GM23248 (cell line): ENCODE measurements at places on chromosomes 2 and 18. TPM values are rescaled to one million over a fixed set of nuclear protein-coding genes. Genes with fewer than 3 reads are reported as not detected.

GRCh38 chr2:212667751-212668316 is 129.2 kb upstream of the ERBB4 start:
- no peaks in the 10 kb centered on the region for H3K27me3 ChIP-seq
- H3K4me3 ChIP-seq: no peak overlapping the region
- H3K36me3 ChIP-seq: no peaks in the 10 kb centered on the region
- no peaks in the 10 kb centered on the region for H3K4me1 ChIP-seq
- H3K27ac ChIP-seq: no peak overlapping the region
- no peak for DNase-seq

The ZNF521 gene
- 12.1 and 17.9 TPM in 2 replicates for total RNA-seq

GRCh38 chr18:25005541-25006403 is 346.2 kb downstream of the ZNF521 start:
- no peaks in the 10 kb centered on the region for H3K36me3 ChIP-seq
- H3K27me3 ChIP-seq: no peaks in the 10 kb centered on the region
- DNase-seq: peak; percentile 41
- H3K27ac ChIP-seq: 0 out of 2 replicates have a peak overlapping the region, but pooled peaks have one; percentile 2
- H3K4me1 ChIP-seq: 0 out of 2 replicates have a peak, but pooled peaks cover 7% of the 10 kb centered on the region

The ATL2 gene
- total RNA-seq: 29.3 and 38.3 TPM in 2 replicates

DNA sequence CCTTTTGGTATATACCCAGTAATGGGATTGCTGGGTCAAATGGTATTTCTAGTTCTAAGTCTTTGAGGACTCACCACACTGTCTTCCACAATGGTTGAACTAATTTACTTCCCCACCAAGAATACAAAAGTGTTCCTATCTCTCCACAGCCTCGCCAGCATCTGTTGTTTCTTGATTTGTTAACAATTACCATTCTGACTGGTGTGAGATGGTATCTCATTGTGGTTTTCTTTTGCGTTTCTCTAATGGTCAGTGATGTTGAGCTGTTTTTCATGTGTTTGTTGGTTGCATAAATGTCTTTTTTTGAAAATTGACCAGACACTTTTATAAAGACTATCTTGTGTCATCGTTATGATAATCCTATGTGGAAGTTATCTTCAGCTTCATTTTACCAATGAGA is 16.0 kb upstream of the ATP8B1 start:
- no peak for DNase-seq
- no peak overlapping the region for H3K4me3 ChIP-seq
- no peaks in the 10 kb centered on the region for H3K36me3 ChIP-seq
- H3K27me3 ChIP-seq: no peaks in the 10 kb centered on the region
- H3K4me1 ChIP-seq: peaks cover 14% of the 10 kb centered on the region

DNA sequence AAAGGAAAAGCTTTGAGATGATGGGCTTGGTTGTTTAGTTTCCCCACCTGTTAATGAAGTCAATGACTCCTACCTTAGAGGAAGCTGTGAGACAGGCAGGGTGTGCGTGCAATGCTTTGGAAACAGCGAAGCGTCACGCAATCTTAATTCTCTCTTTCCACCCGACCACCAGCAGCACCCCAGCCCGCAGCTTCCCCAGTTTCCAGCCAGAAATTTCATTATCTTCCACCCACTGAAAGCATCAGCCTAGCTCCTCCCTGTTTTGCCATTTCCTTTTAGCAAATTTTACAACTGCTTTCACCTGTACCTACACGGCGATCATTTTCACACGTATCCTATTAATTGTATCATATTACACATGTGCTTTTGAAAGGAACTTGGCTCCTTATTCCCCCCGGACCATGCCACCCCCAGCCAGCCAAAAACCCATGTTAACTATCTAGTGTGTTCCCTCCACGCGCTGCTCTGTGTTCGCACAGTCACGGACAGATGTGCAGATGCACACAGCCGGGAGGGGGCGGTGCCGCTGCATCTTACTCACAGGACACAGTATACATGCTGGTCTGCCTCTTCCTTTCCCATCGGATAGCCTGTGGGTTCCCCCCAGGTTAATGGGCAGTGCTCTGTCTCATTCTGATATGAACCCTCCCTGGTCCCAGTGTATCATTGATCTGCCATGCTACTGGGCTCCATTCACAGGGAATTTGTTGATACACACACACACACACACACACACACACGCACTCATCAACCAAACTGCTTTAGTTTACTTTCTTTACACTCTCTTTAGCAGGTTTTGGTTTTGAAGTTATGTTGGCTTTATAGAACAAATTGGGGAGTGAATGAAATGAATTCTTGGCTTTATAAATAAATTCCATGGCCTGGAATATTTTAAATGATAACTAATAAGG is 22.4 kb downstream of the CYP27C1 start:
- no peaks in the 10 kb centered on the region for H3K27me3 ChIP-seq
- peaks cover 17% of the 10 kb centered on the region for H3K4me1 ChIP-seq
- no peak overlapping the region for H3K4me3 ChIP-seq
- no peaks in the 10 kb centered on the region for H3K36me3 ChIP-seq

DNA sequence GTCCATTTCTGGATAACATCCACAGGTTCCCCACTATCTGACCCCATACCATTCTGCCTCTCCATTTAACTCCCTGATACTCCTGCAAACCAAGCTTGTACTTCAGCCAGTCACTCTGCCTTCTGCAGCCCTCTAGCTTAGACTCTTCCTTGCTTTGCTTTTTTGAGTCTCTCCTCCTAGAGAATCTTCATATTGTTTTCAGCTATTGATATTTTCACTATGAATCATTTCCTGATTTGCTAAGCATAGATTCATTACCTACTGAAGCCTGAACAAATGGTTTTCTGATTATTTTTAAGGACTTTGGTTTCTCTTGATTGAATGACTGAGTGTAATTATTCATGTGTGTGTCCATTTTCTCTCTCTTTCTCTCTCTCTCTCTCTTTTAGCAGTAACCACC is 2102.3 kb upstream of the CELF4 start:
- H3K36me3 ChIP-seq: no peaks in the 10 kb centered on the region
- DNase-seq: peak; percentile 26
- H3K27me3 ChIP-seq: no peaks in the 10 kb centered on the region
- peaks cover 5% of the 10 kb centered on the region for H3K4me1 ChIP-seq

- H3K27me3 ChIP-seq: no peaks in the 10 kb centered on the region
- peaks cover 9% of the 10 kb centered on the region for H3K4me1 ChIP-seq
- no peak for DNase-seq
- no peaks in the 10 kb centered on the region for H3K36me3 ChIP-seq
- H3K27ac ChIP-seq: no peak overlapping the region
Observed at GRCh38 chr2:161101406-161101805, 58.8 kb upstream of the TANK start.

DNA sequence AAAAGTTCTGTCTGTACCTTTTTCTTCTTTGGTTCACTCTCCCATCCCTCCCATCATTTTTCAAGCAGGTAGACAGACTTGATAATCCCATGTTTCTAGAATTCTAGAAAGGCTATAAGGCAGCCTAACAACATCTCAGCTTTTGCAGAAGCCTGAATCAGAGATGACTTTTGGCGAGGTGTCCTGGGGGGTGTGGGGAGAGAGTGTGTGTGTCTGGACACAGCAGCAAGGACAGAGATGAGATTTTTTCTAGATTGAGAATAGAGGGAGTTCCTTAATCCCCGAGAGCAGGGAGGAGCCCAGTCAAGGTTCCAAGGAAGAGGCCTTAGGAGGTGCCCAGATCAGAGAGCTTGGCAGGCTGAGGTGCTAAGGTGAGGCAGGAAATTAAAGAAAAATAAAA is 22.0 kb upstream of the LAPTM4A start:
- no peaks in the 10 kb centered on the region for H3K27me3 ChIP-seq
- peaks cover 34% of the 10 kb centered on the region for H3K4me1 ChIP-seq
- peak; percentile 46 for DNase-seq
- H3K4me3 ChIP-seq: no peak overlapping the region
- H3K36me3 ChIP-seq: no peaks in the 10 kb centered on the region
- peak overlapping the region; percentile 99; the same call in 1 of the 2 replicates for H3K27ac ChIP-seq

DNA sequence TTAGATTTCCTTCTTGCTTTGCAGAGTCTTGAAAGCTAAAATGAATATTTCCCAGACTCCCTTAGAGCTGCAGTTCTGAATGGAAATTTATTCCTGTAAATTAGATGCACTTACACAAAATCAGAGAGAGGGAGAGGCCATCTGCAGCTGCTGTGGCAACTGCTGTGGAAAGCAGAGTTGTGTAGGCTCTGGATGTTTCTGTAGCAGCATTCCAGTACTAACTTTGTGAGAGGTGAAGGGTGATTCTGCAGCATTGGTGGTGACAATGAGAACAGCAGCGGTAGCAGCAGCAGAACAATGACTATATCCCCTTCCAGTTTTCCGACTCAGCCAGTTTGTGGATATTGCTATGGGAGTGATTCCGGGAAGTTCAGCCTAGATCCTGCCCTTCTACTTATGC is 433.0 kb upstream of the REG3G start:
- H3K27me3 ChIP-seq: no peaks in the 10 kb centered on the region
- no peak overlapping the region for H3K4me3 ChIP-seq
- H3K4me1 ChIP-seq: no peaks in the 10 kb centered on the region
- H3K27ac ChIP-seq: no peak overlapping the region
- DNase-seq: no peak
- no peaks in the 10 kb centered on the region for H3K36me3 ChIP-seq

GRCh38 chr2:163479599-163479998 is 256.2 kb downstream of the FIGN start:
- H3K27ac ChIP-seq: no peak overlapping the region
- H3K4me1 ChIP-seq: no peaks in the 10 kb centered on the region
- H3K27me3 ChIP-seq: 0 out of 2 replicates have a peak, but pooled peaks cover 3% of the 10 kb centered on the region
- no peak overlapping the region for H3K4me3 ChIP-seq
- DNase-seq: no peak
- no peaks in the 10 kb centered on the region for H3K36me3 ChIP-seq

DNA sequence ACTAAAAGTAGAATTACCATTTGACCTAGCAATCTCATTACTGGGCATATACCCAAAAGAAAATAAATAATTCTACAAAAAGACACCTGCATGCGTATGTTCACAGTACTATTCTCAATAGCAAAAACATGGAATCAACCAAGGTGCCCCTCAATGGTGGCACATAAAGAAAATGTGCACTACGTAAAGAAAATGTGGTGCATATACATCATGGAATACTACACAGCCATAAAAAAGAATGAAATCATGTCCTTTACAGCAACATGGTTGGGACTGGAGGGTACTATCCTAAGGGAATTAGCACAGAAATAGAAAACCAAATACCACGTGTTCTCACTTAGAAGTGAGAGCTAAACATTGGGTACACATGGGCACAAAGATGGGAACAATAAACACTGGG is 250.7 kb upstream of the TNP1 start:
- no peaks in the 10 kb centered on the region for H3K27me3 ChIP-seq
- H3K27ac ChIP-seq: no peak overlapping the region
- no peak overlapping the region for H3K4me3 ChIP-seq
- no peak for DNase-seq
- no peaks in the 10 kb centered on the region for H3K36me3 ChIP-seq

- DNase-seq: no peak
- H3K4me3 ChIP-seq: no peak overlapping the region
- no peak overlapping the region for H3K27ac ChIP-seq
Observed at GRCh38 chr2:225140723-225141122, 98.5 kb upstream of the DOCK10 start.

The TTN gene
- total RNA-seq: not detected in 2 replicates

The PTPRN gene
- 50.5 and 54.1 TPM in 2 replicates for total RNA-seq

GRCh38 chr2:40758401-40759155 is 306.7 kb upstream of the SLC8A1 start:
- peak; percentile 27 for DNase-seq
- no peaks in the 10 kb centered on the region for H3K27me3 ChIP-seq
- no peaks in the 10 kb centered on the region for H3K36me3 ChIP-seq
- H3K27ac ChIP-seq: no peak overlapping the region
- H3K4me3 ChIP-seq: peak overlapping the region; percentile 44

GRCh38 chr2:120524174-120524573 is 178.2 kb downstream of the INHBB start:
- no peaks in the 10 kb centered on the region for H3K36me3 ChIP-seq
- peaks cover 6% of the 10 kb centered on the region for H3K4me1 ChIP-seq
- H3K4me3 ChIP-seq: no peak overlapping the region
- H3K27me3 ChIP-seq: no peaks in the 10 kb centered on the region
- DNase-seq: no peak

DNA sequence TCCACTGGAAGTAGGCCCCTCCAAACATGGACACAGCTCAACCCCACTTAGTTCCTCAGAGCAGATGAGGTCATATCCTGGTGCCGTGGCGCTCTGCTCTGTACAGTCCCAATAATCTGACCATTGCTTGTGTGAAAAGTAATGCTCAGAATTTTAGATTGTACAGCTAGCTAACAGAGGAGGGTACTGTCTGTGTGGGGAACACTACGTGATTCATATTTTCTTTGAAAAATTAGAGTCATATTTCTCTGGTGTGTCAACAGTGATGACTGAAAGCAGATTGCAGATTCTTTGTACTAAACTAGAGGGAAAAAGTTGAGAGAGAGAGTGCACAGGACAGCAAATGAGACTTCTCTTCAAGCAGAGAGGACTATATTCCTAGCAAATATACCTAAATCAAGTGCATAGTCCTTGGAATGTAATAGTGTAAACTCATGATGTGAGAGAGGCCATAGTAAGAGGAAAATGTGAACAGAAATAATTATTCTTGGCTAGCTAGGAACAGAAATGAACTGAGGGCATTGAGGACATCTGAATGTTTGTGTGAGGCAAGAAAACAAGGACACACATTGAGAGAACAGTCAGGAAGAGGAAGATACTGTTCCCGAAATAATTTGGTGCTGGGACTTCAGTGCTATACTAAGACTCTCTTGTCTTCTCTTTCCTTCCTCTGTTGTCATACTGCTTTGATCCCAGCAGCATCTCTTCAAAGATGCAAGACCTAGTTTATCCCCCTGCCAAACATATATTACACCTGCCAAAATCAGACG is 157.0 kb upstream of the RND3 start:
- peaks cover 42% of the 10 kb centered on the region for H3K4me1 ChIP-seq
- DNase-seq: peak; percentile 80
- H3K36me3 ChIP-seq: no peaks in the 10 kb centered on the region
- peak overlapping the region; percentile 85 for H3K27ac ChIP-seq
- H3K4me3 ChIP-seq: peak overlapping the region; percentile 12; the same call in 1 of the 2 replicates

DNA sequence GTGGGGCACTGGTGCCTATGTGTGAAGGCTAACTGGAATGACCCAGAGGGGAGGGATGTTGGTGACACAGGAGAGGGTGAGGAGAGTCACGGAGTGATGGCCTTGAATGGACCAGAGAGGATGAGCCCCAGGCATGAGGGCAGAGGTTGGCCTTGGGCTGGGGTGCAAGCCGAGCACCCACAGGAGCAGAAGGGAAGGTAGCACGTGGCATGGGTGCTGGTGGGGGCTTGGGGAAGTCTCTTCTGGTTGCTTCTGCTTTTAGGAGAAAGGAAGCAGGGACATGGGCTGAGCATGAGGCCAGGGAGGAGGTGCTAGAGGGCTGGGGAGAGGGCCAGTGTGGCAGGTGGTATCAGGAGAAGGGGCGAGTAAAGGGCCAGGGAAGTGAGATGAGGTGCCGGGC is 183.8 kb downstream of the DYSF start:
- H3K27me3 ChIP-seq: no peaks in the 10 kb centered on the region
- no peaks in the 10 kb centered on the region for H3K36me3 ChIP-seq
- H3K4me3 ChIP-seq: no peak overlapping the region
- H3K27ac ChIP-seq: no peak overlapping the region
- no peak for DNase-seq
- H3K4me1 ChIP-seq: 0 out of 2 replicates have a peak, but pooled peaks cover 2% of the 10 kb centered on the region

The FBXO41 gene
- 1.0 and 1.1 TPM in 2 replicates for total RNA-seq

GRCh38 chr2:121147766-121148165 is 137.2 kb downstream of the TFCP2L1 start:
- no peak overlapping the region for H3K4me3 ChIP-seq
- DNase-seq: no peak
- H3K4me1 ChIP-seq: no peaks in the 10 kb centered on the region
- peaks cover 38% of the 10 kb centered on the region for H3K27me3 ChIP-seq
- no peaks in the 10 kb centered on the region for H3K36me3 ChIP-seq

GRCh38 chr2:225122007-225122406 is 79.7 kb upstream of the DOCK10 start:
- no peak overlapping the region for H3K27ac ChIP-seq
- H3K4me1 ChIP-seq: peaks cover 37% of the 10 kb centered on the region
- no peak overlapping the region for H3K4me3 ChIP-seq
- DNase-seq: no peak
- no peaks in the 10 kb centered on the region for H3K27me3 ChIP-seq
- no peaks in the 10 kb centered on the region for H3K36me3 ChIP-seq
